ENCODE measurements at places on chromosomes 2 and 18.
A peak's percentile ranks its signal among the peaks of the same experiment; 100 is the strongest.

DNA sequence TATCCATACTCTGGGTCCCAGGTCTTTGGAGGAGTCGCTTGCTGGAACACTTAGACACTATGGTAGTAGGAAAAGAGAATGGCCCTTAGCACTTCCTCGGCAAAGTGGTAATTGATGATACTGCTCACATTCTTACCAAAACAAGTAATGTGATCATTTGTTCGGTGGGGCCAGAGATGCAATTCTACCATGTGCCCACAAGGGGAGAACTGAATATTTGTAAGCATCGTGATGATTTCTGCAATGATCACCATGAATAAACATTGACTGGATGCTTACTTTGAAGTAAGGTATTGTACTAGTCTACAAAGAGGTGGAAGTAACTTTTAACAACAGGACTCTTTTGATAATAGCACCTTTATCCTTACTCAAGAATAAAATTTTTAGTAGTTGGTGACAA is 109.7 kb downstream of the CD8B2 start:
- DNase-seq, result no peak

DNA sequence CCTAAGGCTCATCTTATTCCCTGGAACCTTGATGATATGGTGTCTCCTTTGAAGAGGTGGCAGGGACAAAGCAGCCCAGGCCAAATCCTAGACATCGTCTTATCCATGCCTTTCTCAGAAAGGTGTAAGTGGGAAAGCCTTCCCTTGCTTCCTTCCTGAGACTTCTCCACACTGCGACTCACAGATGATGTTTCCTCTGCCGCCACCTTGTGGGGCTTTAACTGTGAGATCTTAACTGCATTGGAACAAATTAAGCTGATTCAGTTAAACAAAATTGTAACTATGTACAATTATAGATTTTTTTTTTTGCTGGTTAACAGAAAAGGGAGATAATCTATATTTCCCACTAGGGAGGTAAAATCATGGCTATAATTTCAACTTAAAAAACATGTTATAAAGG is 10.0 kb upstream of the GCA start:
- peak; percentile 11 for DNase-seq

DNA sequence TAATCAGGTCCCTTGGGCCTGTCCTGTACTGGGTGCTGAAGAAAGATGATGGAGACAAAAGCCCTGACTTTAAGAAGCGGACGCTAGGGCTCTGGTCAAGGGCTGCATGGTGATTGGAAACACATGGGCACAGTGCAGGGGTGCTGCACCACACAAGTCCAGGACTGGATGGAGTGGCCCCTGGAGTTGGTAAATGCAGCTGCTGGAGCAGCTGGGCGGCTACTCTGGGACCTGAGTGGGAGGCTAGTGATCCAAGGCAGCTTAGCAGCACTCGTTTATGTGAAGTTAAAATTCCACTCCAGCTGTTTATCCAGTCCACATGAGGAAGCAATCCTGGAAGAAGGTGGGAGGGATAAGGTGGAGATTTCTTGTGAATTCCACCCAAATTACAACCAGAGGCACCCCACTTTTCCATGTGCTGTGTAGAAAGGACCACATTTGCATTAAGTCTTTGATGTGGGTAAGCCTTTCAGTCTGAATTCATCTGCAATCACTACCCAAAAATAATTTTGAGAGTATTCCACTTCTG is 24.9 kb downstream of the MERTK start:
- DNase-seq, result no peak

- DNase-seq, result no peak
Measured at GRCh38 chr2:23420840-23421476, 36.0 kb downstream of the KLHL29 start.

GRCh38 chr2:168256448-168256847 is 9.1 kb upstream of the STK39 start:
- no peak for DNase-seq

- peak; percentile 2 for DNase-seq
Measured at GRCh38 chr2:72770879-72771461, 54.9 kb downstream of the EXOC6B start.

DNA sequence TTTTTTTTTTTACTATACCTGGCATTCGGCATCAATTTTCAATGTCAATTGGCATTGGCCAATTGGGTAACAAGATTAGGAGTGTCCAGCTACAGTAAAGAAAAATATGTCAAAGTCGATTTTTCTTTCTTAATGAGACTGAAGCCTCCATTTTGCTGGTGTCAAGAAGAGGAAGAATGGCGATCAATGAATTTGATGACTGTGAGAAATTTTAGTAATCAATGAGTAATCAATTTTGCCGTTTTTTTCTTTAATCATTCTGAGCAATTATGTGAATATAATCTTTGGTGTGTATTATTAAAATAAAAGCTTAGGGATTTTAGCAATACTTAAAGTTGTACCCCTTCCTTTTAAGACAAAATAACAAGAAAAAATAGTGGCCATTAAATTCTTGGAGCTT is 69.7 kb downstream of the TMEM200C start:
- DNase-seq, result no peak

DNA sequence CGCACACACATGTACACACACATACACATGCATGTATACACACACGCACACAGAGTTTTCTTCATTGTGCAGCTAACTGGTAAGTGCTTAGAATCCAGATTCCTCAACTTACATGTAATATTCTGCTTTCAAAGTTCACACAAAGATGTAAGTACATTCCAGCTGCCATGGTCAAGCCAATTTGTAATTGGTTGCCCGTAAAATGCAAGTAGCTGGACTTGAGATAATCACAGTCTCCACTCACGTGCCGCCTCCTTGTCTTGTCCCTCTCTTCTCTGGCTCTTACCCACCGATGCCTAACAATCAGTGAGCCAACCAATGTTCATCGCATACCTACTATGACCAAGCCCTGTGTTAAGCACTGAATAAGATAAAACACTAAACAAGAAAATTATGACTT is 77.8 kb downstream of the SOCS6 start:
- no peak for DNase-seq

DNA sequence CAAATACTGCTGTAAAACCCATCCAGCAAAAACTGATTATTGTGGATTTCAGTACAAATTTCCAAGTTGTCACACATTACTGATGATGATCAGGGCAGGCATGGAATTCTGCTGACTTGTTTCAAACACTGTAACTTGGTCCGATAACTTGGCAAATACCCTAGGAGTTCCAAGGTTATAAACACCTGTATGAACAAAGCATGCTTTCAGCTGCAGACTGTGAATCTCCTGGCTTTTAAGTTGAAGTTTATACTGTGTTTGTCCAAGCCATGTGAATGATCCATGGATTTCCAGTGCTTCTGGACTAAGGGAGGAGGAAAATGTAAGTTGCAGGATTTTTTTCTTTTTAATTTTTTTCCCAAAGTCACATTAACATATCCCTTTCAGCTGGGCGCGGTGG is 70.0 kb upstream of the SLC25A52 start:
- DNase-seq, result no peak

GRCh38 chr2:119701352-119701751 is 22.4 kb downstream of the TMEM177 start:
- no peak for DNase-seq

DNA sequence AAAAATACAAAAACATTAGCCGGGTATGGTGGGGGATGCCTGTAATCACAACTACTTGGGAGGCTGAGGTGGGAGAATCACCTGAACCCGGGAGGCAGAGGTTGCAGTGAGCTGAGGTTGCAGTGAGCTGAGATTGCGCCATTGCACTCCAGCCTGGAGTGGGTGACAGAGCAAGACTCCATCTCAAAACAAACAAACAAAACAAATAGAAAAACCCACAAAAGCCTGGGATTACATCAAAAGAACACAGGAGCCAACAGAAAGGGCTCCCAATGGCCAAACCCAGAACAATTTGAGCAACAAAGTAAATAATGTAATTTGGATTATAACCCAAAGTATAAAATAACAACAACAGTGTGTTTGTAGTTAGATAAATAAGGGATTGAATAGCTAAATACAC is 159.8 kb downstream of the UXS1 start:
- no peak for DNase-seq

DNA sequence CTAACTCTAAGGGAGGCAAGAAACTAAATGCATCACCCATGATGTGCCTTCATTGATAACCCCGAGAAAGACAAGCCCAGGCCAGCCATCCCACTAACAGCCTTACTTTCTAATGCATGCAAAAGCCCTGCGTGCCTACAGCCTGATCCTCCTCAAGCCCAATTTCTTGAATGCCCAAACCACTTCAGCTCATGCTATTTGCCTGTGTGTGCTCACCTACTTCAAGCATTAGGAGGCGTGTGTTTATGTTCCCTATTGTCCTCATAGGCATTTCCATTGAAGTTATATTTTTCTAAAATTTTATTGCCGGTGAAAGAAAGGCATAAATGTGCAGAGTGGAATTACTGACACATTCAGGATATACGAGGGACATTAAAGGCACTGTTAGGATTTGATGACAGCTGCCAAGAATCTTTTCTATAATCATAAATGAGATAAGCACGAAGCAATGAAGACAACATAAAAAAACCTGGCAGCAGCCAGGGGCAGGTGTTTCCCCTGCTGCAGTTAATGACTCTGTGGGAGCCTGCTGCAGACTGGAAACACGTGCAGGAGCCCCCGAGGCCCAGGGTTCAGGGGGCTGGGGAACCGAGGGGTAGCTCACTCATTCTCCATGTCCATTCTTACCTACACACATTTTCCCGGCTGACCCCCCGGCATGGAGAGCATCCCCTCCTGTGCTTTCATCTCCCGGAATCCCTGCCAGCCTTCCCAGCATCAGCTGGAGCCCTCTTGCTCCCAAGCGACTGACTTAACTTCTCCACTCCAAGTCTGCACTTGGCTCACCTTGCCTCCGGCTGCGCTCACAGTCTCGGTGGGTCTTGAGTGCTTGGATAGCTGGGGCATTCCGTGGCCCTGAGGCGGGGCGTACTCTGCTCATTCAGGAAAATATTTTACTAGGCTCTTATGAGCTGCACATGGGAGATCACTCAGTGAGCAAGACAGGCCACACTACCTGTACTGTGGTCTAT is 292.3 kb upstream of the SIX2 start:
- no peak for DNase-seq

Data from CD4-positive, alpha-beta T cell treated with Interferon gamma for 1 hour (primary cell).